ENCODE measurements at places on chromosomes 16 and 17. TPM values are rescaled to one million over a fixed set of nuclear protein-coding genes. Genes with fewer than 3 reads are reported as not detected.

The B4GALNT2 gene
- total RNA-seq = 0.14 TPM

The SF3B3 gene
- total RNA-seq = 324 TPM

The ASPHD1 gene
- total RNA-seq = 0.88 TPM

The NHLRC4 gene
- 0.30 TPM for total RNA-seq

The PLEKHH3 gene
- total RNA-seq = 13.2 TPM

The FNDC8 gene
- total RNA-seq = not detected

The MEFV gene
- total RNA-seq = not detected

The C17orf100 gene
- 1.6 TPM for total RNA-seq

The CD79B gene
- 2.1 TPM for total RNA-seq

The SPATA32 gene
- not detected for total RNA-seq

The SNX20 gene
- total RNA-seq = not detected

The TUBB3 gene
- total RNA-seq = 164 TPM

The ANKRD40CL gene
- total RNA-seq = not detected

The PIGW gene
- 16.3 TPM for total RNA-seq

The ADCY7 gene
- 9.3 TPM for total RNA-seq

The SOX8 gene
- total RNA-seq = 0.53 TPM
